Activated T-cell treated with anti-CD3 and anti-CD28 coated beads, Interleukin-2, amount 50 U/mL, for 72 hours (primary cell): ENCODE measurements at places on chromosomes 13 and 19. TPM values are rescaled to one million over a fixed set of nuclear protein-coding genes. Genes with fewer than 3 reads are reported as not detected.
A peak's percentile ranks its signal among the peaks of the same experiment; 100 is the strongest.

CLDN10 gene
- not detected for total RNA-seq

DNA sequence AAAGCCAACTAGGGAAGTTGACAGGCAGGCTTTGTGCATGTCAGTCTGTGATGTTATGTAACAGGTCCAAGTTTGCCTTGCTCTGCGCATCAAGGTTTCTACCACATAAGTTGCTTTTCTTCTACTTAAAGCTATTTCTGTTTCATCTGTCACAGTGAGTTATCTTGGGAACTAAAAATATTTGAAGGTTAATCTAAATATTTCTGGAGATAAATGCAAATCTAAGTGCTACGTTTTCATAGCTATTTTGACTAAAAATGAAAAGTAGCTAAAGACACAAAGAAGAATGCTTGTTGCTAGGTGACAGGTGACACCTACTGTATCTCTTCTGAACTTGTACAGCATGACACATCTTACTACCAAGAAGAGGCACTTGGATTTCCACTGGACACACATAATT is 135.6 kb downstream of the KLF12 start:
- DNase-seq = no peak

APOE gene
- total RNA-seq = 2.1 TPM

DNA sequence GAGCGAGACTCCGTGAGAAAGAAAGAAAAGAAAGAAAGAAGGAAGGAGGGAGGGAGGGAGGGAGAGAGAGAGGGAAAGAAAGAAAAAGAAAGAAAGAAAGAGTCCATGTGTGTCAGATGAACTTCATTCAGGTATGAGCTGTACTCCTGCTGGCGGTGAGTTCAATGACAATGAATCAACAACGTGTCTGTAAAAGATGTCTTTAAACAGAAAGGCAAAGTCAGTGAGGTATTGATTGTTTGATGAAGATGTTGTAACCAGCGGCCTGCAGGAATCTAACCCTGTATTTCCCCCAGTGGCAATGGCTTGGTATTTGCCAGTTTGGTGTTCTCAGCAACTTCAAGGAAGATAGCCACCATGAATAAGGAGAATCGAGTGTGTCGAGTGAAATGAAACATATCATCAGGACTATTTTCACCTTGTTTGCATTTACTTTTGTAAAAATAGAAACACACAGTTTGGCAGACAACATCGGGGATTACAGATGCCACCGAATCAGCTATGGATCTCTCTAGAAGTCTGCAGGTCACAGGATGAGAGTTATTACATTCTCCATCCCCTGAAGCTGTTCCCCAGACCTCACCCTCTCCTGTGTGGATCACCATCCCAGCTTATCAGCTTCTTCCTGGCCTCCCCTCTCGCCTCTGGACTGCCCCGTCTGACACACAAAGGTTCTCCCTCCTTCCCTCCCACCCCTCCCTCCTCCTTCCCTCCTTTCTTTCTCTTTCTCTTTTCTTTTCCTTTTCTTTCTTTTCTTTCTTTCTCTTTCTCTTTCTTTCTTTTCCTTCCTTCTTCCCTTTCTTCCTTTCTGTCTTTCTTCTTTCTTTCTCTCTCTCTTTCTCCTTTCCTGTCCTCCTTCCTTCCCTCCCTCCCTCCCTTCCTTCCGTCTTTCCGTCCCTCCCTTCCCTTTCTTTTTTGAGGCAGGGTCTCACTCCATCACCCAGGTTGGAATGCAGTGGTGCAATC is 8.2 kb upstream of the SBK3 start:
- no peak for DNase-seq

- no peak for DNase-seq
These were observed 2.2 kb downstream of the CD37 start for GRCh38 chr19:49337267-49338022.

- no peak for DNase-seq
These were observed 431.3 kb downstream of the SLITRK6 start for GRCh38 chr13:85367887-85368286.

GRCh38 chr19:44728178-44728577 is 20.3 kb upstream of the BCL3 start:
- DNase-seq = no peak

GRCh38 chr13:97020689-97021240 is 26.5 kb upstream of the OXGR1 start:
- no peak for DNase-seq

DNA sequence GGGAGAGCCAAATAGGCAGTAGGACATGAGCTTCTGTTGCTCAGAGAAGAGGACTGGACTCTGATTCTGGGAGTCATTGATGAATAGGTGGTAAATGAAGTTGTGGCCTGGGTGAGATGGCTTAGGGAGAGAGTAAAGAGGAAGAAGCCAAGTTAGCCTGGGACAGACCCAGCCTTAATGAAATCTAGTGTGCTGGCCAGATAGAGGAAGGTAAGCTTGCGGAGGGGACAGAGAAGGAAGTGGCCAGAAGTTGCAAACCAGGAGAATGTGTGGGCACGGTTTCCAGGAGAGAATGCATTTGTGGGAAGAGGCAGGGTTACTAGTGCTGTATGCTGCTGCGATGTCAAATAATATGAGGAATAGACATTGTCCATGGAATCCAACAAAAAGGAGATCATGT is 83.3 kb upstream of the OLFM4 start:
- DNase-seq = no peak

DNA sequence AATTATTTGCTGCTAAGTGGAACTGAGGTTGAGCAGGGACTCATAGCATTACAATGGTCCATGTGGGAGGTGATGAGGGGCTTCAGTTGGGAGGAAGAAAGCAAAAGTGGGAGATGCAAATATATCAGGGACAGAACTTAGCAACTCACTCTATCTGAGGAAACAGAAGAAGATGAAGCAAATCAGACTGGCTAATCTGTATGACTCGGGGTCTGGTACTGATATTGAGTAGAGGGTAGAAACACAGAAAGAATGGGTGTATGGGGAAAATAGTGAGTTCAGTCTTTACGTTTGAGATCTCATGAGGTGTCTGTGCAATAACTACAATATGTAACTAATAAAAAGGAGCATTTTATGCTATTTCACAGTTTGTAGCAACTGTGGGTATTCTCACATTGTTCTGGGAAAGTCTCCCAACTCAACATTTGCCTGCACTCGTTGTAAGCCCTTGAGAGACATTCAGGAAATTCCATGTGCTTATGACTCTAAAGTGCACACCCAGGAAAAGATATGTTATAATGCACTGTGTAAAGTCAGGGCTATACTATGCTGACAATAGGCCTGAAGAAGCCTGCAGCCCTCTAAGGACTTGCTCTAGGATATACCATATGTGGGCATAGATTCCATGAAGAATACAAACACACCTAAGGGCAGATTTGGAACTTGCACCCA is 183.5 kb downstream of the SPRY2 start:
- no peak for DNase-seq

DNA sequence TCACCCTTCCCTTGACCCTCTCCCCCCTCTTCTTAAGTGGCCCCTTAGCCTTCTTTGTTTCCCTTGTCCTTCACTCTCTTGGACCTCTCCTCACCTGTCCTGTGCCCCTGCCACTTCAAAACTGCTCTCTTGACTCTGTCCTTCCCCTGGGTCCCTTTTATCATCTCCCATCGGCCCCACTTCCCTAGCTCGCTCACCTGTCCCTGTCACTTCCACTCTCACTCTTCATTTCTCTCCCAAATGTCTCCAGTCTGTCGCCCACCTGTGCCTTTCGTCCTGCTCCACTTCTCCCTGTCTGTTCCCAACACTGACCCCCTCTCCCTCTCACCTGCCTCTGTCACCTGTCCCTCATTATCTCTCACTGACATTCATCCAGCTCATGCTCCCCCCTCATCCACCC is 699 bp downstream of the IFNL1 start:
- no peak for DNase-seq

ZSCAN5A gene
- total RNA-seq = 8.3 TPM

DNA sequence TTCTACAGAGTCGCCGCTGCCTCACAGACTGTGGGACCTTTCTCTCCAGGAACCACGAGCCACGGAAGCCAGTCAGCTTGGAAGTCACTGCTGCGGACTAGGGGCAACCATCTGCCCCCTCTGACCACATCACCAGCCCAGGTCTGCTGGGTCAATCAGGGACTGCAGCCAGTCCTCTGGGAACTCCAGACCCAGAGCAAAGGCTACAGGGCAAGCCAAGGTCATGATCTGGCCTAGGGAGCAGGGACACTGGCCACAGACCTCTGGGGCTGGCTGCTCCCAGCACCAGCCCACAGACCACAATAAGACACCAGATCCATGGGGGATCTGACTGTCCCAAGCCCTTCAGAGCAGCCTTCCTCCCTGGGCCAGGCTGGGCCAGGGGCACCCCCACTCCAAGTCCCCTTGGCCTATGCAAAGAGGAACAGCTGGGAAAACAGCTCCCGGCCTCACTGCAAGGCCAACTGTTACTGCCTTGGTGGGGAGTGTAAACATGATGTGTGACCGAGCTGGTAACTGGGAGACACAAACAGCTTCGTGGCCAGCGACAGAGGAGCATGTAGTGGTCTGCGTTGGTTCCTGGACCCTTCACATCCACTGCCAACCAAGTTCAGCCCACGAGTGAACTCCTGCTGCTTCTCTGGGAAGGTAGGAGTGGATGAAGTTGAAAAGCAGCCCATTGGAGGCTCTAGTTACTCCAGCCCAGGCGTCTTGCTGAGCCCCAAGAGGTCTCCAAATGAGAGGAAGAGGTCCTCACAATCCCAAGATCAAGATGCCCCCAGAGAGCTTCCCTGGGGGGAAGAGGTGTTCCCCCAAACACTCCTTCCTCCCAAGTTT is 1.5 kb downstream of the AKT2 start:
- no peak for DNase-seq

GRCh38 chr19:2992958-2993357 is 15.6 kb downstream of the TLE6 start:
- DNase-seq = no peak

LILRB4 gene
- total RNA-seq = not detected

GRCh38 chr19:39969681-39970424 is 1.1 kb upstream of the PSMC4 start:
- DNase-seq = peak; percentile 18

DNA sequence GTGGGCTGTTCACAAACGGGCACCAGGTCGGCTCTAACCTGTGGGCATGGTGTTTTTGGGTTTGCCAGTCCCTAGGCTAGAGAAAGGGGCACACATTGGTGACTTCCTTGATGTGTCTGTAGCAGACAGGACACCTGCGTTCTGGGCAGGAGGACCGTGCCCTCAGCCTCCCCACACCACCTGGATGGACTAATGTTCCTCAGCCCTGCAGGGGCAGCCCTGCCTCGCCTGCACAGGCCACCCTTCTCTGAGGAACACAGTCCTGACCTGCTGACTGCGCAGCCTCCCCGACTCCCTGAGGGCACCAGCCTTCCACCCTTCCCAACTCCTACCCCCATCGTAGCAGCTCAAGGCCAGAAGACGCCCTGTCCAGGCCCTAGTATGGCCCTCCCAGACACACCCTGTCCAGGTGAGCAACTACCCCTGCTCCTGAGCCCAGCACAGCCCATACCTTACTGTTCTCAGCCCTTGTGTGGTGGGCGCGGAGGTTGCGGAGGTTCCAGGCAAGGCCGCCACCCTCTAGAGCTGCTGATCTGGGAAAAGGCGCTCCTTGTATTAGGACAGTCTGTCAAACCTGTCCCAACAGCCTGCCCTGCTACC is 55.7 kb downstream of the GGACT start:
- DNase-seq = no peak

LIM2 gene
- 1.0 TPM for total RNA-seq

DNA sequence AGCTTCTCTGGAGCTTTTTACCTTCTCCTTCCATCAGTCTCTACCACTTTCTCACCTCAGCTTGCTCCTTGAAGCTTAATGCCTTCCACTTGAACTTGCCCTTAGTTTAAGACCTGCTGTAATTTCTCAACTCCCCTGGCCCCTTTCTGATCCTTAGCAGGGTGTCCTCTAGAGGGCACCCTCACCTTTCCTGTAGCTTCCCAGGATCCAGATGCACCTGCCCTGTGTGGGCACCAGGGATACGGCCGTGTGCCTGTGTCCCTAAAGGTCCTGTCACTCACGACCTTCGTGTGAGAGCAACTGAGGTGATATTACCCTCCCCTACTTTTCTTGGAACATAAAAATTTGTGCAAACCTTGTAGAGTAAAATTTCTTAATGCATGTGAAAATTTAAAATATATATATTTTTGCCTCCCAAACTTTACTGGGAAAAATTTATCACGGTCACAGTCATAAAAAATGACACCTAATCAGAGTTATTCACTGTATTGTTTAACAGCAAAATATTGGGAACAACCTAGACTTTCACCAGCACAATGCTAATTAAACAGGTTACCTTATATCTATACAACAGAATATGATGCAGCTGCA is 46.4 kb downstream of the PSG3 start:
- DNase-seq = peak; percentile 8

REEP6 gene
- 1.7 TPM for total RNA-seq

MAMSTR gene
- total RNA-seq = 0.89 TPM

DNA sequence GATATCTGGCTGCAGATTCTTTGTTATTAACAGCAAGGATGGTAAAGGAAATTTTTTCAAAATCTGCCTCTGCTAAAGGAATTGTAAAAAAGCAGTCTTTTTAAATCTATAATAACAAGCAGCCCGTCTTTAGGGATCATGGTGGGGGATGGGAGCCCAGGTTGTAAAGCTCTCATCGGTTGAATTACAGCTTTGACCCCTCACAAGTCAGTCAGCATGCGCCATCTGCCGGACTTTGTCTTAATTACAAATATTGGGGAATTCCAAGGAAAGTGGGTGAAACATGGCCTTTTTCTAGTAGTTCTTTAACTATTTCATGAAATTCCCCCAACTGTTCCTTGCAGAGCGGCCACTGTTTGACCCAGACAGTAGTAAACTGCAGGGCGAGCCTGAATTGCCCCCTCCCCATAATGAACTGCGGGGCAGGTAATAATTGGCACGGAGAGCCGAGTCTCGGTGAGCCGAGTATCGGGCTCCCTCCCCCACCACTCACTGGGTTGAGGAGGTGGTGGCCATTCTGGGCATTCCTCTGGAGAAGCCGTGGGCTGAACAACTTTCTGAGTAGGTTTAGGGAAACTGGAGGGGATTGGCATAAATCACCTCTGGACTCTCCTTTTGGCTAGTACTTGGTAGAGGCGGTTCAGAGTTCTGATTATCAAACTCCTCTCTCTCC is 11.6 kb downstream of the ZNF578 start:
- no peak for DNase-seq

- no peak for DNase-seq
These were observed 75.0 kb downstream of the TEX26 start for GRCh38 chr13:31007417-31007816.

GRCh38 chr13:51955281-51955771 is 55.9 kb downstream of the ATP7B start:
- DNase-seq = no peak

FCAR gene
- total RNA-seq = not detected

DNA sequence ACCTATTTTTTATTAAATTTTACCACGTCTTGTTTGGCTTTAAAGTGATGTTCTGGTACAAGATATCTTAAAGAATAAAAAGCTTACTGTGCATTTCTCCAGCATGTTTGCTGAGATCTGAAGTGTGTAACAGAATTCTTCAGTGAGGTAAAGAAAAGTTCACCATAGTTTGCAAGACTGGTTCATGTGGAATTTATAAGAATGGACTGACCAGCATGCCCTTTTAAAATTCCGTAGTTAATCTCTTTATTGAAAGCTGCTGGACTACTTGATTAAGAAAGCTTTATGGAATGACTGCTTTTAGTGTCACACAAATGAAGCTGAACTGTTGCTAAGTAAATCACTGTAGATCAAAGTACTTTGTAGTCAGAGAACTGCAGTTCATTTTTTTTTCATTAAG is 119.2 kb downstream of the GPC6 start:
- no peak for DNase-seq

COL4A1 gene
- total RNA-seq = not detected

INAFM1 gene
- total RNA-seq = 19.7 TPM

GRCh38 chr13:45704854-45705695 is 3.0 kb downstream of the CBY2 start:
- DNase-seq = no peak
